ENCODE measurements at places on chromosomes 4 and X. TPM values are rescaled to one million over a fixed set of nuclear protein-coding genes. Genes with fewer than 3 reads are reported as not detected.

ETDB gene
- total RNA-seq: not detected

XG gene
- total RNA-seq: 0.83 TPM

NKX3-2 gene
- 7.0 TPM for total RNA-seq

MAGEA2 gene
- not detected for total RNA-seq

SNCA gene
- 19.7 TPM for total RNA-seq

HMX1 gene
- total RNA-seq: 0.17 TPM

GRCh38 chr4:63122955-63123354, 1286.3 kb downstream of the TECRL start:
- no peak for DNase-seq

- DNase-seq: no peak
Measured at GRCh38 chr4:15781427-15782095, 3.4 kb downstream of the CD38 start.

- no peak for DNase-seq
Measured at GRCh38 chrX:2162695-2163094, 338.1 kb downstream of the DHRSX start.

CXCL5 gene
- not detected for total RNA-seq

CT45A5 gene
- not detected for total RNA-seq

DNA sequence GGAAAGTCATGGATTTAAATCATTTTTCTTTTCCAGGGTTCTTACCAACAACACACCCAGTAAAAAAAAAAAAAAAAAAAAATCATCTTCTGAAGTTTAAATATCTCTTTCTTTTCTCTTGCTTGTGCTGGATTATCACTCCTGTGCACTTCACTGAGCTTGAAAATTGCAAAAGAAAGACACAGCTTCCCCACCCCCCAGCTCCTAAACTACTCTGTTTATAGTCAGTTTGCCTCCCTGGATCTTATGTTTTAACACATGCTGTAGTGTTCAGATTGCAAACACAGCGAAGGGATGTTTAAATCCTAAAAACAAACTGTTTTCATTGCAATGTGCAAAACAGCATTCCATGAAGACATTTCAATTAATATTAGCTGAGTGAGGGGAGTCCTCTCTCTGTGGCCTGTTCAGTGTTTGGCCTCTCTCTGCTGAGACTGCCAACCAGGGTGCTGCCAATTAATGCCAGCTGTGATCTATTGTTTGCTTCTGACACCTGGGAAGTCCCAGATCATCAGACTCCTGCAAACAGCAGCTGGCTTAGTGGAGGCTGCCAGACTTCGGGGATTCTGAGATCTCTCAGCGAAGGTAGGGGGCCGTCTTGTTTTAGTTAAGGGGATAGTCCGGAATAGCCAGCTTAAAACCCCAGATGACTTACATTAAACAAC, 171.1 kb upstream of the PITX2 start:
- DNase-seq: no peak

DNA sequence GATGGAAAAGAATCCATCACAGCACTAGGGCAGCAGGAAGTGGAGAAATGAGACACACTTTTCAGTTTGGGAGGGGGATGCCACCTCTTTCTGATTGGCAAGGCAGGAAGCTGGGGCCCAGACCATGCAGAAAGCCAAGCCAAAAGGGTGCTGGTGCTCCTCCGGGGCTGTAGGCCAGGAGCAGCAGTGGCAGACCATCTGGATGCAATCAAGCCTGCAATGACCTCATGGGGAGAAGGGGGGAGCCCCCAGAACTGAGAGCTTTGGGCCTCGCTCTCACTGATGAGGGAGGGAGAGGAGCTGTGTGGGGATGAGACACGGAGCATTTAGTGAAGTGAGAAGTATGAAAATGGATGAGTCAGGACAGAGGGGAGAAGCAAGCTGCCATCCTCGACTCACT, 141.3 kb upstream of the NALF2 start:
- DNase-seq: no peak

- DNase-seq: no peak
Measured at GRCh38 chrX:51182545-51182944, 150.1 kb upstream of the NUDT10 start.

GRCh38 chr4:112343330-112344080, 46.3 kb downstream of the ALPK1 start:
- no peak for DNase-seq

KIT gene
- 44.4 TPM for total RNA-seq

DNA sequence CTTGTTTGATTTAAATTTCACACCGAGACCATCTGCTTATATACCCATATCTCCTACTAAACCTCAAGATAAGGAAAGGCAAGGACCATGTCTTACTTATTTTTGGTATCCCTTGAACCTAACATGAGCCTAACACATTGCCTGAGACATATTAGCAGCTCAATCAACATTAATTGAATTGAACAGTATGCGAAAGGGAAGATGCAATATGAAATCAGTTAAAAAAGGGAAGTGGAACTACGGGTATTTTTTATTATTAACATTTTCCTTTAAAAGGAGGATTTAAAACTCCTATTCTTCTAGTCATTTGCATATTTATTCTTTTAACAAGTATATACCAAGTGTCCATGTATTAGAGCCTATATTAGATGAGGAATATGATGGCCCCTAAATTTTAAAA, 197.0 kb downstream of the CAMK2D start:
- DNase-seq: no peak

DNA sequence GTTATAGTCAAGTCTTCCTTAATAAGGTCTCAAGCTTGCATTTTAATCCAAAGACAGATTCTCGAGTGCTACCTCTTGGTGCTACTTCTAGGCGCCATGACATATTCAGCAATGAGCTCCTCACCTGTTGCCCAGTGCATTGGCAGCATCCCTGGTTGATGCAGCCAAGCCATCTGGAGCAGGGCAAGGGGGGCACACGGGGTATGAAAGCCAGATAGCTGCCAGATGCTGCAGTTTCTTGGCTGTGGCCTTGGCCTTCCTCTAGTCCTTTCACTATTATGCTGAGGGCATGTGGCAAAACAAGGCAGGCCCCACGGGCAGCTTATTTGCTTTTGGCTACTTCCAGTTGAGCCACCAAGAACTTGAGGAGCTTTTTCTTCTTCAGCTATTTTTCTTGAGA, 168.6 kb upstream of the PGRMC2 start:
- no peak for DNase-seq

DNA sequence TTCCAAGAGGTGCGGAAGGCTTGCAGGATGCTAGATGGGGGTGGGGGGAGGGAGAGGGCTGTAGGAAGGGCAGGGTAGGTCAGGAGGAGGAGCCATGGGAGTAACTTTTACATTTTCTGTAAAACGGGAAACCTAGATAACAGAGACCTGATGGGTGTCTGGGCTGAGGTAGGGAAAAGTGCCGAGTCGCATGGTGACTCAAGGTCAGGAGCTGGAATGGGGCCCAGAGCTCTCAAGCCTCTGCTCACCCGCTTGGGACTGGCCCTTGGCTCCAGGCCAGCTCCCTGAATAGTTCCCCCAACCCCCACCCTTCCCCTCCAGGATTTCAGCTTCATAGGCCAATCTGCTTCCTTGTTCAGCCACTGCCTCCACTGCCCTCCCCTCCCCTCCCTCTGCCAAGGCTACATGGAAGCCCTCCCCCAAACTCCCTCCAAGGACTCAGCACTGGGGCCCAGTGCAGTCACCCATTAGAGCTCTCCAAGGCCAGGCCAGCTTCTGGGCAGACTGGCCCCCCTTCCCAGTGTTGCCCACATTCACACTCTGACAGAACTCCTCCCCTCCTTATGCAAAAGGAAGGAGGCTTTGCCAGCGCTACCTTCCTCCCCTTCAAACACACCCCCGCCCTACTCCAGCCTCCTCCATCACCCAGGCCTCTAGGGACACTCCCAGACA, 43.6 kb downstream of the TSC22D3 start:
- DNase-seq: peak; percentile 95

GRCh38 chr4:150164956-150165629, 86.8 kb downstream of the DCLK2 start:
- DNase-seq: no peak

GRCh38 chrX:121635141-121635540, 587.7 kb downstream of the GLUD2 start:
- no peak for DNase-seq

DNA sequence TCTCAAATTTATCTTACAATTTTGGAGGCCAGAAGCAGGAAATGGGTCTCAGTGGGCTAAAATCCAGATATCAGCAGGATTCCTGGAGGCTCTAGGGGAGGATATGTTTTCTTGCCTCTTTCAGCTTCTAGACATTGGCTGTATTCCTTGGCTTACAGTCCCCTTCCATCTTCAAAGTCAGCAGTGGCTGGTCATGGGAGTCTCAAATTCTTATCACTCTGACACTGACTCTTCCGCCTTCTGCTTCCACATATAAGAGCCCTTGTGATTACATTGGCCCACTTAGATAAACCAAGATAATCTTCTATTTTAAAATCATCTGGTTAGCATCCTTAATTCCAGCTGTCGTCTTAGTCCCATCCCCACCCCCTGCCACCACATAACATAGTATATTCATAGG, 113.0 kb downstream of the PCDH7 start:
- no peak for DNase-seq

DNA sequence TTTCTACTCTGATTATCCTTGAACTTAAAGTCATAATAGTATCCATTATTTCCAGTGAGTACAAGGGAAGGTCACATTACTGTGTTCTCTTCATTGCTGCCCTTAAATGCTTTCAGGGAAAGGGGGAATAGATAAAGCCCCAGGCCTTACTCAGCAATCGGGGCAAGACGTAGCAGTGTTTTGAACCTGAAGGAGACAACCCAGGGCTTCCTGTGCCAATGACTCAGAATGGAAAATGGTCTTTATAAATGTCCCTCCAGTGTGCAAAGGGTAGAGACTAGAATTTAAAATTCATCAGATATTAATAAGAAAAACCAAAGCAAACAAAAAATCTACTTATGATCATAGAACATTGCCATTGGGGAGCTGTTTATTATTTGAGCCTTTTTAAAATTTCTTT, 23.7 kb downstream of the TLR8 start:
- DNase-seq: no peak
